Daoy (cell line): ENCODE measurements at places on chromosomes 6 and 20.
A peak's percentile ranks its signal among the peaks of the same experiment; 100 is the strongest.

- DNase-seq = peak; percentile 32
Observed at GRCh38 chr6:96836631-96837080, 621 bp downstream of the GPR63 start.

GRCh38 chr6:28586962-28587745 lies 61.5 kb downstream of the GPX5 start:
- DNase-seq = peak; percentile 89

GRCh38 chr6:149831308-149831820 lies 32.8 kb downstream of the LRP11 start:
- no peak for DNase-seq

GRCh38 chr20:52645822-52646221 lies 326.3 kb upstream of the TSHZ2 start:
- DNase-seq = no peak

GRCh38 chr6:46733341-46733801 lies 1.8 kb downstream of the PLA2G7 start:
- no peak for DNase-seq

GRCh38 chr6:105507811-105508210 lies 104.9 kb upstream of the PREP start:
- DNase-seq = no peak

GRCh38 chr6:159899994-159900745 lies 9.4 kb downstream of the MAS1 start:
- peak; percentile 82 for DNase-seq

GRCh38 chr20:6921717-6922386 lies 154.4 kb downstream of the BMP2 start:
- no peak for DNase-seq

DNA sequence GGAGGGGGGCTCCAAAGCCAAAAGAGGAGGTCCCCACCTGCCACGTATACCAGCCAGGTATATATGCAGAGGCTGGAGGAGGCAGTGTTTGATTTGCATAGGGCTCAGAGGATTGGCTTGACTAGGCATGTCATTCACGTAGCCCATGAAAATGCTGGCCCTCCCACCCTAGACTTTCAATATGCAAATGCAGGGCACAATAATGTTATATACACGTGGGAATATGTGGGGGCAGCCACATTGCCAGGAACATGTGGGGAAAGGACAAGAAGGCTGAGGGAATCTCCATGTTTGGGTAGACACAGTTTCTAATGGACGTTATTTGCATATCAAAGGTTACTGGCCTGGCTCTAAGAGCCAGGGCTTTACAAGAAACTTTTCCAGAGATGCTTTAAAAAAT lies 301.8 kb downstream of the FARS2 start:
- DNase-seq = no peak

DNA sequence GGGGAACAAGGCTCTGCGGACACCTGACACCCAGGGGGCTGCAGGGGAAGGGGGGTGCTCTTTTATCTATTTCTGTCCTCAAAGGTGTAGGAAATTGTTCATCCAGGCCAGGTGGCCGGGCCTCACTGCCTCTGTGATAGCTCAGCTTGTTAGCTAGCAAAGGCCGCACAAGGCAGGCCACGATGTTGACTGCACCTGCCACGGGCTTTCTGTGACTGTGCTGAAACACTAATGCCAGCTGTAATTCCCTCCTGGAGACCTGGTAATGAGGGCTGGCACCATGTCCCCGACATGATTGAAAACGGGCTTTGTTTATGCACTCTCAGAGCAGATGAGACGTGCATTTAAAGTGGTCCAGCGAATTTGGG lies 61.4 kb upstream of the APCDD1L start:
- no peak for DNase-seq

DNA sequence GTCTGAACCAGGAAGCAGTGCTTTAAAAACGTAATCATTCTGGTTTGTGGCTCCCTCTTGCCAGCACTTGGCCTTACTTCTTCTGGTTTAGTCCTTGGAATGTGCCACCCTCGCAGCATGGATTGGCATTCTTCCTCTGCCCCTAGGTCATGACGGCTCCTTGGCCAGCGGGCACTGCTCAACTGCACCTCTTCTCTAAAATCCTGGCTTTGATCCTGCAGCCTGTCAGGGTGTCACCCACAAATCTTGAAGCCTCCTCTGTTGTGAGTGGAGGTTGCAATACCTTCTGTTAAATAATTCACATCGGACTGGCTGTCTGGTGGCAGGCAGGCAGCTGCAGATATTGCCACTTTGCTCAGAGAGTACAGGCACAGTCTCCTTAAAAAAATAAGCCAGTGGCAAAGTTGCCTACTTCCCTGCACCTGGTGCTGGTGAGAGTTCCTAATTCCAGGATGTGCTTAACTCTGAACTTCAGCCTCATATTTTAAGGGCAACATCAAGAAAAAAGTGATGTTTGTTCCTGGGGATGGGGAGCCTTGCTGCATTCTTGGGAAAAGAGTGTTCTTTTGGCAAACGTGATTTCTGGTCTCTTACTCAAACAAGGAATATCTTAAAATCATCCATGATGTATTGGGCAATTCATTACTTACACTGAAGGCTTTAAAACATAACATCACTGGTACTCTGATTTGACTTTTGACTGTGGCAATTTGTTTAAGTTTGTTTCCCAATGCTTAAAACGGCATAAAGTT lies 179.8 kb downstream of the FOXA2 start:
- peak; percentile 10 for DNase-seq

GRCh38 chr6:143397227-143398222 lies 53.0 kb downstream of the ADAT2 start:
- DNase-seq = peak; percentile 98

GRCh38 chr6:43801495-43802181 lies 31.6 kb downstream of the VEGFA start:
- no peak for DNase-seq

DNA sequence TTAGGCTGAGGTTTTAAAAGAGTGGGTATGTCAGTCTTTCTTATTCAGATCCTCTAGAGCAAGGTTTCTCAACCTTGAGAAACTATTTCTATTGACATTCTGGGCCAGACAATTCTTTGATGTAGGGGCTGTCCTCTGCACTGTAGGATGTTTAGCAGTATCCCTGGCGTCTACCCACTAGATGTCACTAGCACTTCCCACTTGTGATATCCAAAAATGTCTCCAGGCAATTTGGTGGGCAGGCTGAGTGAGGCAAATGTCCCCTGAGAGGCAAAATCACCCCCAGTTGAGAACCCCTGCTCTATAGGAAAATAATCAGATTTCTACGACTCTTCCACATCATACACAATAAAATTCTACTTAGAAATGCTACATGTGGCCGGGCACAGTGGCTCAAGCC lies 7.7 kb upstream of the ZKSCAN8 start:
- peak; percentile 49 for DNase-seq

DNA sequence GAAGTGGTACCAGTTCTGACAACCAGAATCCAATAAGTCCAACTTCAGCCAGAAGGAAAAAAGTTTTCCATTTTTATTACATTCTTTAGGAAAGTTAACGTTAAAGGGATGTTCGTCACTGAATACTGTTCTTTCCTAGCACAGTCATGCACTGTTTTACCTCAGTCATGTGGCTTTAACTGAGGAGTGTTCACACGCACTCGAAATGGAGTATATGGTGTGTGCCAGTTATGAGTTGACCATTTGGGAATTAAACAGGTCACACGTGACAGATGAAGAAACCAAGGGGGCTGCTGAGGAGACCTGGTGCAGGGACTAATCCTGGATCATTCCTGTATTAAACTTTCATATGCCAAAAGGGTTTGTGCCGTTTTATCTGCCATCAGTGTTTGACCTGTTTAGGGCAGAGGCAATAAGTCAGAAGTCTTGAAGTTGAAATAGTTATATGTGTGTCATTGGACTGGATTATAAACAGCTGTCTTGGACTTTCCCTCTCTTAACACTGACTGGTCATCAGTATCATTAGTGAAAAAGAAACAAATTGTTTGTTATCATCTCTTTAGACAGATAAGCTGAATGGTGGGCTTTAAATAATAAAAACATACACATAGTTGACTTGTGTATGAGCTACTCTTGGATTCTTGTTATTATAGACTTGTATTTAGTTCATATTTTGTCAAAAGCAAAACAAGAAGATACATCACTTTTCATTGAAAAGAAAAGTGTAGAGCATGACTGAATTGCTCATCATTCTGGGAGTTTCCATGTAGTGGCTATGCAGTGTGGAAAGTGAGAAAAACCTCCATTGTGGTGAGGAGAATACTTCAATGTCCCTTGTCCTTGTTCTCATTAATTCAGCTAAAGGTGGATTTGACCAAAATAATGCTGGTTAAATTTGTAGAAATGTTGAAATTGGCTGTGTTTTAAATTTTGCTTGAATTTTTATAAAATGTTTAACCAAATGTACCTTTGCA lies 123.5 kb upstream of the SAMD5 start:
- no peak for DNase-seq

DNA sequence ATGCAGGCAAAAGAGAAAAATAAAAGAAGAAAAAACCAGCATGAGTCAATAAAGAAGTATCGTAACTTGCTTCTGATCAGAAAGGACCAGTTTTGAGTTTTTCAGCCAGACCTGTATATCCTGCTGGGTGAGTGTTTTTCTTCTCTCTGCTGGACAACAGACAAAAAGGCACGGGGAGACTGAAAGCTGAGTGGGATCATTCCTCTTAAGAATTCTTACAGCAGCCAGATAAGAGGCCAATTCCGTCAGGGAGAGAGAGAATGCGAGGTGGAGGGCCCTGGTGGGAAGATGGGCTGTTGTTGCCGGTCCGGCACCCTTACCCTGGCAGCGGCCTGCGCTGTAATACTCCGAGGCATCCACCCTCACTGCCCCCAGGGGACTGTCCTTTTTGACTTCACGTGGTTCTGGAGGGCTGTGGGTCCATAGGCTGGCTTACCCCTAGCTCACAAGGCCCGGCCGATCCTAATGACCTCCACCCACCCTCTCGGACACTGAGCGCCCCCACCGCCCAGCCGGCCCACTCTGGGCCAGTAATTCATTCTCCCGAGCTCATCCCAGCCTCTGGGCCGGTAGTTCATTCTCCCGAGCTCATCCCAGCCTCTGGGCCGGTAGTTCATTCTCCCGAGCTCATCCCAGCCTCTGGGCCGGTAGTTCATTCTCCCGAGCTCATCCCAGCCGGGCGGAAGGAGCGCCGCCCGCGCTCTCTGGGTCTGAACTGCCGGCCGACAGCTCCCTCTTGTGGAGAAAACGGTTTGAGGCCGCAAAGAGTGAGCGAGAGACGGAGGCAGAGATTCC lies 118.3 kb upstream of the SIRPA start:
- peak; percentile 88 for DNase-seq

DNA sequence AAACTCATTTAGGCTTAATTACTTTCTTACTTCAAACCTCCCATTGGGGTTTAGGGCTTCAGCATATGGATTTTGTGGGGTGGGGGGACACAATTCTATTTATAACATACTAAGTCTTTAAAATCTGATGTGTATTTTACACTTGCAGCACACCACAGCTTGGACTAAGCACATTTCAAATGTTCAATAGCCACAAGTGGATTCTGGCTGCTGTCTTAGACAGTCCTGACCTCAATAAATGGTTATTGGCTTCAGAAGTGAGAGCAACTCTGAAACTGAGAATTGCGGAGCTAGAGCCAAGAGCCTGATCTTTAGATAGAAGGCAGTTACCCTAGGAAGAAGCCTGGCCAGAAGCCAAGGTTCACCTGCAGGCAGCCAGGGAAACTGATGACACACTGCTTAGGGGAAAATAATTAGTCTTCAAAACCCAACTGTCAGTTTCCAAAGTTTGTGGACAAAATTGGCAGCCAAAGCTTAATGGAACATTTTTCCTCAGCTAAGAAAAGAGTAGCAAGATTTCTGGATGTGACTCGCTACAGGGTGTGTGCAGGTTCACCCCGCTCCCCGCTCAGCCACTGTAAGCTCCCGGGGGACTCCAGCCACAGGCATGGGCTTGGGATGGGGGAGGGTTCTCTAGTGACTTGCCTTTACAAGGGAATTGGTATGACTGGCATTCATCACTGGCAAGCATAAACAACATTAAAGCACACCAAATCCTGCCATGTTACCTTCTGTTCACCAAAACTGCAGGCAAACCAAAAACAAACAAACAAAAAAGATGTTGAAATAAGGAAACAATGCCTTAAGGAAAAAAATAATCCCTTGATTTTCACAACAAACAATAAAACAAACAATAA lies 219.8 kb downstream of the TFAP2A start:
- DNase-seq = peak; percentile 30

GRCh38 chr20:46569961-46570360 lies 19.5 kb upstream of the OCSTAMP start:
- DNase-seq = no peak

DNA sequence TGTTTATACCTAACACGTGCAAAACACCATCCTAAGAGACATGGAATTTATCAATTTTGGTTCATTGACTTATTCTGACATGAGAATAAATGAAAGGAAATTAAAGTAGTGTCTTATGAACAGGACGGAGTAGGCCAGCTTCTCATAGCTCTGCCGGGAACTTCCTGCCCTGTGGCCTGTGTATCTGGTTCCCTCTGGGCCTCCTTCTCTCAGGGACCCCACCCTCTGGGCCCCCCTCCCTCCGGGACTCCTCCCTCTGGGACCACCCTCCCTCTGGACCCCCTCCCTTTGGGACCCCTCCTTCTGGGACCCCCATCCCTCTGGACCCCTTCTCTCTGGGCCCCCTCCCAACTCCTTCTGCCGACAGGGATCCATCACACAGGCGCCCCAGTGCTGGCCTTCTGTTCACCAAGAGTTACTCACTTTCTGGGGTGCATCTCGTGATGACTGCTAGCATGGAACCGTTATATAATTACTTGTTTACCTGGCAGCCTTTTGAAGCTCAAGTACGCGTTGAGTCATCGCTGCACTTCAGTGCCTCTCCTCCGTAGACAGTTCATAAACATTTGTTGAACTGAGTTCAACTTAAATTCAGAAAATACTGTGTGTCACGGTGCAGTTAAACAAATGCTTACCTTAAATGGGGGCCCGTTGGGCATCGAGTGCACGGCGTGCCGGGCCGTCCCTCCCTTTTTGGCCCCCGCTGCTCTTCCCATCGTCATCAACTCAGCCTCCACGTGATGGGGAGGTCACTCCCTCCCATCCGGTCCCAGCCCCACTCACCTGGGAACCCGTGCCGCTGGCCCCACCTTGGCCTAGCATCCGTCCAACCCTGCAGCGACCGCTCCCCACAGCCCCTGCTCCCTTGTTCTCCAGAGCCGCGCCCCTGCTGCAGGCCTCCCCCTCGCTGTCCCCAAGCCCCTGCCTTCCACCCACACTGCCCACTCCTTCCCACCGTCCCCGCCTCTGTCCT lies 8.1 kb downstream of the CCR6 start:
- no peak for DNase-seq

GRCh38 chr6:125835221-125835744 lies 44.5 kb downstream of the NCOA7 start:
- no peak for DNase-seq

DNA sequence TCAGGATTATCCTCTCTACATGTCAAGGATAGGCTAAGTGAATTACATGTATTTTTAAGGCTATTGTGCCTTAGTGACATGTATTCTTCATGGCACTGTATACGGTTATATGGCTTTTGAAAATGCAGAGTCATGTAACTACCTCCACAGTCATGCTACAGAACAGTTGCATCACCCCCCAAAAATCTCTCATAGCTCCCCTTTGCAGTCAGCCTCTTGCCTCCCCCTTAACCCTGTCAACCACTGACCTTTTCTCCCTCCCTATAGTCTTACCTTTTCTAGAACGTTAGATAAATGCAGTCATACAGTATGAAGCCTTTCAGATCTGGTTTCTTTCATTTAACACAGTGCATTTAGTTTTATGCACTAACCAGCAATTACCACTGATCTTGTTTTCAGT lies 10.3 kb upstream of the RNF24 start:
- no peak for DNase-seq
